ENCODE measurements at places on chromosomes 5 and 9.

DNA sequence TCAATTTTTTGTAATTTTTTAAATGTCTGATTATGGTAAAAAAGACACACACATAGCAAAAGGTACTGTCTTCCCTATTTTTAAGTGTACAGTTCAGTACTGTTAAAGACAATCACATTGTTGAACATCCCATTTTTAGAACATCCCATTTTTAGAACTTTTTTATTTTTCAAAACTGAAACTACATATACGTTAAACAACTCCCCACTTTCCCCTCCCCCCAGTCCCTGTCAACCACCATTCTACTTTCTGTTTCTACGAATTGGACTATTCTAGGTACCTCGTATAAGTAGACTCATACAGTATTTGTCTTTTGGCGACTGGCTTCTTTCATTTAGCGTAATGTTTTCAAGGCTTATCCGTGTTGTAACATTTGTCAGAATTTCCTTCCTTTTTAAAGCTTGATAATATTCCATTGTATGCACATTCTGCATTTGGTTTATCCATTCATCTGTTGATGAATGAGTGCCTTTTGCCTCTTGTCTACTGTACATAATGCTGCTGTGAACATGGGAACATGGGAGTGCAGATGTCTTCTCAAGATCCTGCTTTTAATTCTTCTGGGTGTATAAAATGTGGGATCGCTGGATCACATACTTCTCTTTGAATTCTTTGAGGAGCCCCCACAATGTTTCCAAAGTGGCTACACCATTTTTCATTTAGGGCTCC, 154.0 kb downstream of the PIK3R1 start:
- DNase-seq = no peak

GRCh38 chr5:96692441-96692840, 30.3 kb downstream of the CAST start:
- DNase-seq = no peak

- no peak for DNase-seq
These were observed 843 bp downstream of the BSPRY start for GRCh38 chr9:113350107-113350661.

- DNase-seq = no peak
These were observed 1.3 kb downstream of the ARAP3 start for GRCh38 chr5:141680751-141681201.

DNA sequence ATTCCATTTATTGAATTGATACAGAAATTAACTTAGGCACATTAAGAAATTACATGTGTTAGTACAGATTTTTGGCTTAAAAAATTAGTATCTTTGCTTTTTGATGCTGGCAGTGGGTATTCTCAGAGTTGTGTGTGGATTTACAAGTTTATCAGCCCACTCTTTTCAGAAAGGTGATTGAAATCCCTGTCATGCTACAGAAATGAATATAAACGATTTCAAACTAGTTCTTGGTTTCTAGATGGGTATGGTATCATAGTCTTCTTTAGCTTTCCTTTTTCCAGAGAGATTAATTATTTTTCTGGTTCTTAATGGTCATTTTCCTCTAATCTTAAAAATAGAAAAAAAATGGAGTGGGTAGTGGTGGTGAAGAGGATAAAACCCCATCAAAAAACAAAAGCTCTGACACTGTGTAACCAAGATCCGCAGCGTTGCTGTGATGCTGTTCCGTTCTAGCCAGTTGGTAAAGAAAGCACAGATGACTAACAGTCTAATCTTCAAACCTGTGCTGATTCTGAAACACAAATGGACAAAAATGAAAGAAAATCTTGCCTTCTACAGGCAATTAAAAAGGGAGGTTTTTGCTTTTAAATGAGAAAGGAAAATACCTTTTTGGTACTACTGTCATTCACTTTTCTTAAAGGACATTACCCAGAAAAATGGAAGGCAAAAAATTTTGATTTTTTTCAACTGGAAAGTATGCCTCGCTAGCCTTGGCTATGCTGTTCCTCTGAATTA, 5.2 kb downstream of the LRRTM2 start:
- no peak for DNase-seq

- DNase-seq = no peak
These were observed 219.2 kb downstream of the MEF2C start for GRCh38 chr5:88663793-88664216.

- no peak for DNase-seq
These were observed 598.5 kb downstream of the BNC2 start for GRCh38 chr9:16271967-16272366.

GRCh38 chr5:40489421-40489820, 190.3 kb upstream of the PTGER4 start:
- no peak for DNase-seq

DNA sequence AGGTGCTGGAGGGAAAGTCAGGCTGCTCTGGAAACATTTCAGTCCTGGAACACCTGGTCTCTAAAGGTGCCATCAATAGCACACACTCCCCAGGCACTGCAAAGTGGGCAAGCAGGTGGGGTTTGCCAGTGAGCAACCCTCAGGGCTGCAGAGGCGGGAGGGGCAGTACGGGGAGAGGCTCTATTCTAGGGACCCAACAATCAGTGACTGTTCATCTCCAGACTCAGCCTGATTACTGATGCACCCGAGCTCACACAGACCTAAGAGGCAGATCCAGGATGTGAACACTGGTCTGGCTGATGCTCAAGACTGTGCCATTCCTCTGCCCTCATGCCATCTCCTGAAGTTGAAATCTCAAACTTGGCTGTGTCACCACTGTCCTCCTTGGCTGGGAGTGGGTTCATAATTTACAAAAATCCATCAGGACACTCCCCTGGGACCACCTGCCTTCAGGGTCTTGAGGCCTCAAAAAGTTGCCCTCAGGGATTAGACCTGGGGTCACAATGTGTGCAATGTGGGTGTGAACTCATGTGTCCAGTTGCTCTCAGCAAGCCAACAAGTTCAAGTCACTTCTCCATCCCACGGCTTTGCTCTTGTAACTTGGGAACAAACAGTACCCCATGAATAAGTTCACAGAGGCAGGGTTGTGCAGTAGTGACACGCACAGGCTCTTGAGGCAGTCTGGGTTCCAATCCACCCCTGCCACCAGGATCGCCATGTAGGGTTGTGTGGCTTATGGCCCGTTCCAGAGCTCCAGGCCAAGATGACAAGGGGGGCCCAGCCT, 19.9 kb upstream of the KCNMB1 start:
- DNase-seq = no peak

DNA sequence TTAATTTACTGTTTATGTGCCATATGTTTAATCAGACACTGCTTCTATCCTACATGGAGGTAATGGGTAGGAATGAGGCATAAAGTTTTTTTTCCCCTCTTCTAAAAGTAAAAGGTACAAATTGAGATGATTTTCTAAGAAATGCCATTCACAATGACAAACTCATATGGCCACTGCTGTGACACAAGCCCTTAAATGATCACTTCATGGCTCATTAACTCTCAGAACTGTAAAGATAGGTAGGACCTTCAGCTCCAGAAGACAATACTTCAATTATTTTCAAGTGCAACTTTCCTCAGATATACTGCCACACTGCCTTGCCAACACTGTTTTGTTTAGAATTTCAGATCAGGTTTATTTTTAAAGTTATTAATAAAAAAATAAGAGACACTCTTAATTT, 362.9 kb upstream of the ZNF608 start:
- DNase-seq = no peak

GRCh38 chr5:179986328-179986727, 78.6 kb upstream of the TBC1D9B start:
- DNase-seq = no peak

GRCh38 chr9:87699835-87700234, 26.1 kb upstream of the CTSL start:
- no peak for DNase-seq

DNA sequence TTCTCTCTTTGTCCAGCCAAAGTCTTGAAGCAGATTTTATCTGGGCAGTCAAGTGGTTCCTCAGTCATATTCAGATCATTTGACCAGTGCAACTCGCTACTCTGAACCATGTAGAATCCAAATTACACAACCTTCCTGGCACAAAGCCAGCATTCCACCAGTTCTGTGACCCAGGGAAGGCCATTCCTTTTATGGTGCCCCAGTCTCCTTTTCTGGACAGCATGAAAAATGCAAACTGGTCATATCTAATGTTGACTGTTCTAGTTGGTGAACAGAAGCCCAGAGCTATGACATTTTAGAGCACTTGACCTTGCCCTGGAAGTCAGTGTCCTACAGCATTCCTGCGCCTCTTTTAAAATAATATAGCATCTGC, 364.6 kb downstream of the BRINP1 start:
- no peak for DNase-seq

DNA sequence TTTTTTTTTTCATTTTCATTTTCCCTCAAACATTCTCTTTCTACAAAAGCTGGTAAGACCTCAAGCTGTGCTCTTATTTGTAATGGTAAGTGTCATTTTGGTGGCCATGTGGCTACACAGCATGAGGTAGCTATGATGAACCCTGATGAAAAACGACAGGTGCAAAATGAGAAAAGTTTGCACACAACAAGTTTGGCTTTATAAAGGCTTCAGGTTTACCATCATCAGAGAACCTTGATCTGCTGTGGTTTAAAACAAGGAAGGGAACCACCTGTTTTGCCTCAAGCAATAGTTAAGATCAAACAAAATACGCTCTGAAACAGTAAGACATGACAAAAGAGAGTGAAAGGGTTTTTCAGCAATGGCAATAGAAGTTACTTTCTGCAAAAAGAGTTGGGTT, 1124.6 kb upstream of the ACO1 start:
- DNase-seq = no peak

GRCh38 chr9:76510041-76510440, 51.1 kb downstream of the GCNT1 start:
- no peak for DNase-seq

DNA sequence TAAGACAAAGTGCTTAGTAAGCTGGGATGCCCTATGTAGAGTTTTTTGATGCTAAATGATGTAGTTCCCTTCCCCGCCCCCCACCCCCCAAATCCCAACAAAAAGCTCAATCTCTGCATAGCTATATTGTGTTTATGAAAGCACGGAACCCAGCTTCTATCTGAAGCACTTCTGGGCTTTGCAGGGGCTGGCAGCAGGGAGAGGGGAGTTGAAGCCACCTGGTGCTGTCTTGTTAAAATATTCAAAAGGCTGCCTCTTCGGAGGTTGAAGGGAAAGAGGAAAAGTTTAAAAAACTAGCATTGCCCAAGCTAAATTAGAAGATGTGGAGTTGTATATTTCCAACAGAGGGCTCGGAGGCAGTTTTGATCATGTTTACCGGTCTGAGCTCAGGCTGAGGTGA, 5.0 kb upstream of the TNC start:
- DNase-seq = no peak

GRCh38 chr5:43042176-43042625, 2.1 kb upstream of the ANXA2R start:
- DNase-seq = peak; percentile 75

DNA sequence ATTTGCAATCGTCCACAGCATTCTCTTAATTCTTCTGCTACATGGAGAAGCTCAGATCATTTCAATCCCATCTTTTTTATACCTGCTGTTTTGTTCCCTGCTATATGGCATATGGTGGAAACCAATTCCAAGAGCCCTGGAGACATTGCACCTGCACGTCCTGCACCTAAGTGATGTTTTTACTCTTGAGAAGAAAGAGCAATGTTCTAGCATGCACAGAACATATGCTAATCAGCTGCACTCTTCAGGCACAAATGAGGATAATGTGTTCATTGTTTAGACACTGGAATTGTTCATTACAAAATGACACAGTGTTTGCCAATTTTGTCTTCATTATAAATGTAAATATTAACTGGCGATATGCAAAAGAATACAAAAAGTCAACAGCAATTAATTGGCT, 935.8 kb downstream of the TLE4 start:
- no peak for DNase-seq

DNA sequence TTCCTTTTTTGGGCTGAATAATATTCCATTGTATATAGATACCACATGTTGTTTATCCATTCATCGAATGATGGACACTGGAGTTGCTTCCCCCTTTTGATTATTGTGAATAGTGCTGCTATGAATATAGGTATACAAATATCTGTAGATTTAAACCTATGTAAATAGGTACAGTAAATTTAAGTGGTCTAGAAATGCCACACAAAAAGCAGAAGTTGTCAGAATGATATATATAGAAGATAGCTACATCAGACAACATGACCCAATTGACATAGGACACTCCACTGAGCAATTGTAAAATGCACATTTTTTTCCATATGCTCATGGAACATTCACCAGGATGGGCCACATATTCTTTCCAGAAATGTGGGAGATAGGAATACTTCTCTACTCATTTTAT, 77.6 kb downstream of the SMIM15 start:
- no peak for DNase-seq

DNA sequence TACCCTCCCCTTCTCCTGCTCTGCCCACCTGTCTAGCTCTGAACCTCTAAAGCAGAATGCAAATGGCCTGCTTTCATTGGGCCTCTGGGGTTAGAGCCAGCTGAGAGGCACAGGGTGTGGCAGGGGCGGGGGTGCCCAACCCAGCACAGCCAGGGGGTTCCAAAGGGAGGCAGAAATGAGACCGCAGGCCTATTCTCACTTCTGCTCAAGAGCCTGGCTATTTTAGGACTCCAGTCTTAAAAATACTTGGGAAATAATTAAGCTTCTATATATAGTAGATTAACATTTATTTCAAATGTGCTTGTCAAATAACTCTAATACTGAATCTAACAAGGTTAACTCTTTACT, 5.7 kb downstream of the QSOX2 start:
- no peak for DNase-seq

- no peak for DNase-seq
These were observed 409.7 kb upstream of the PIK3R1 start for GRCh38 chr5:67805666-67806348.

GRCh38 chr9:136726631-136727191, 14.3 kb downstream of the DIPK1B start:
- no peak for DNase-seq

DNA sequence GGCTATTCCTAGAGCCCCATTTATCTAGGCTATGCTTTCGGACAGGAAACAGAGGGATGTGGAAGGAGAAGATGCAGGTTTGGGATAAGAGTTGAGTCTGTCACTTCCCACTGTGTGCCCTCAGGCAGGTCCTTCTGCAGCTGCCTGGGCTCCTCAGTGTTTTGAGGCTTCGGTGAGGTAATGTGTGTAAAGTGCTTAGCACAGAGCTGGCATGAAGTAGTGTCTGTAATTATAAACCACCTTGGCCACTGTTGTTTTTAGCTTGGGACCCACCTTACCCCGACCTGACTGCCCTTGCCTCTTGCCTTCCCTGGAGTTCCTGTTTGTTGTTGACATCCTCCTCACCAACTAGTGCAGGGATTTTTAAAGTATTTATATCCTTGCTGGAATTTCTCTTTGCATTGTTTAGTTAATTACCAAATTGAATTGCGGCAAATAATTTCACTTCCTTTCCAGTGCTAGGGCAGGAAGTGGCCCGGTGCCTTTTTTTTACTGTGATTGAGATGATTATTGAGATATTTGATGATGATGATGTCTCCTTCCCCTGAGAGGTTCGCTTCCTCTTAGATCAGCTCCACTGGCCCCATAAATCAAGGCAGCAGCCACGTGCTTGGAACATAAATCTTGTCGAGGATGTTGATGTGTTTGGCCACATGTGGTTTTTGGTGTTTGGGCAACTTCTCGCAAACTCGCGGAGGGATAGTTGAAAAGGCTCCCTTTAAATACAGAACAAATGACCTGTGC, 38.3 kb upstream of the DAB2IP start:
- DNase-seq = no peak
